HCT116 (cell line): ENCODE measurements at places on chromosomes 5 and 9. TPM values are rescaled to one million over a fixed set of nuclear protein-coding genes. Genes with fewer than 3 reads are reported as not detected.

ADAMTS19 gene
- total RNA-seq = not detected

PTTG1 gene
- total RNA-seq = 183 TPM

- peak; percentile 23 for DNase-seq
These were observed 695 bp upstream of the ANXA6 start for GRCh38 chr5:151158287-151158661.

DNA sequence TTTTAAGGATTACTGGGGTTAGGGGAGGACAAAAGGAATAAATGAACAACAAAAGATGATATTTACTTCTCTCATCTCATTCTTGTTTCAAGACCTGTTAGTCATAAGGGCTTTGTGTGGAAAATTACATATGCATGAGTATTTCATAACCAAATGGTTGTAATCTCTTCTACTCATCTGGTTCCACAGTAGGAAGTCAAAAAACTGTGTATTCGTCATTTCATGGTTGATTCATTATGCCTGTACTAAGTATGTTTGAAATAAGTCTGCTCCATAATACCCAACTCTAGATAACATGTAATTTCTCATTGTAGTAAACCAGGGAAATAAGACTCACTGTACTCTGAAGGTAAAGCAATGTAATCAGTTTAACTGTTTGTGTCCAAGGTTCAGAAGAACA is 212.9 kb downstream of the ARRDC3 start:
- no peak for DNase-seq

DNA sequence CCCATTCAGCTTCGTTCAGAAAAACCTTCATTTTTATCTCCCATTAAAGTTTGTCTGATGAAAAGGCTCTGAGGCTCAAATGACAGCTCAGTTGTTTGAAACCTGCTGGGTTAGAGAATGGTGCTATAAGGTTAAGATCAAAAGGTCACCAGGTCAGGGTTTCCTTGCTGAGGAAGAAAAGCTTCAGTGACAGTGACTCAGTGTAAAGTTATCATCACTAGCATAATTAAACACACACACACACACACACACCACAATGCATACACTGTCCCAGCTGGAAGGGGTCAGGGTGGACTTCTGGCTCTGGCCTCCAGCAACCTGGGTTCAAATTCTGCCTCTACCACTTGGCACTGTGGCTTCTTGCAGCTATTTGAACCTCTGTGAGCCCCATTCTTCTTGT is 281.1 kb downstream of the DOCK8 start:
- DNase-seq = no peak

- DNase-seq = no peak
These were observed 5.1 kb upstream of the ORM1 start for GRCh38 chr9:114317665-114318357.

- DNase-seq = no peak
These were observed 3.6 kb downstream of the NFIB start for GRCh38 chr9:14310311-14310710.

DNA sequence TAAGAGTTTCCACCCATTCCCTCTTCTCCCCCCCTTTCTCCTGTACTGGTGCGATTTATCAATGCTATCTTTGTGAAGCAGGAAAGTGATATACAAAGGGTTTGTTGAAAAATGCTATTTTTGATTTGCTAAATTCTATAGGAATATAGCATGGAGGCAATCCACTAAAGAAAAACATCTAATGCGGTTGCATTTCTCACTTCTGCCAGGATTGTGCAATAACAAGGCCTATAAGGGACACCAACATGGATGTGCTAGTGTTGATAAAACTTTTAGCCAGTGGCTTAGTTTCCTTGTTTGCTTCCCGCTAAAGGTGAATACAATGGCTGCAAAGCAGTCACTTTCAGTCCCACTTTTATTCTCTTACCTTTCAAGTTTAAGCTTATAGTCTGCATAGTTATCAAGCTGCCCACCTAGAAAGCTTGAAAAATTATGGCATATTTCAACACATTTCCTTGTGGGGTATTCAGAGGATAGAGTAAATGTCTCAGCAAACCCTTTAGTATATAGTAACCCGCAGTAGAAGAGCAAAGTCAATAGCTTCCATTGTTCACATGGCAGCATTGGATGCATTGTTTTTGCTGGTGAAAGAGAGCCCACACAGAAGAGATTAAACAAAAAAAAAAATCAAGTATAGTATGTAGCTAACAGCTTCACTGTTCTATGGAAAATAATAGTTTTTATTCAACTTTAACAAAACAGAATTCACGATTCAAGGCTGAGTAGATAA is 674.6 kb upstream of the SEMA6A start:
- DNase-seq = no peak

DNA sequence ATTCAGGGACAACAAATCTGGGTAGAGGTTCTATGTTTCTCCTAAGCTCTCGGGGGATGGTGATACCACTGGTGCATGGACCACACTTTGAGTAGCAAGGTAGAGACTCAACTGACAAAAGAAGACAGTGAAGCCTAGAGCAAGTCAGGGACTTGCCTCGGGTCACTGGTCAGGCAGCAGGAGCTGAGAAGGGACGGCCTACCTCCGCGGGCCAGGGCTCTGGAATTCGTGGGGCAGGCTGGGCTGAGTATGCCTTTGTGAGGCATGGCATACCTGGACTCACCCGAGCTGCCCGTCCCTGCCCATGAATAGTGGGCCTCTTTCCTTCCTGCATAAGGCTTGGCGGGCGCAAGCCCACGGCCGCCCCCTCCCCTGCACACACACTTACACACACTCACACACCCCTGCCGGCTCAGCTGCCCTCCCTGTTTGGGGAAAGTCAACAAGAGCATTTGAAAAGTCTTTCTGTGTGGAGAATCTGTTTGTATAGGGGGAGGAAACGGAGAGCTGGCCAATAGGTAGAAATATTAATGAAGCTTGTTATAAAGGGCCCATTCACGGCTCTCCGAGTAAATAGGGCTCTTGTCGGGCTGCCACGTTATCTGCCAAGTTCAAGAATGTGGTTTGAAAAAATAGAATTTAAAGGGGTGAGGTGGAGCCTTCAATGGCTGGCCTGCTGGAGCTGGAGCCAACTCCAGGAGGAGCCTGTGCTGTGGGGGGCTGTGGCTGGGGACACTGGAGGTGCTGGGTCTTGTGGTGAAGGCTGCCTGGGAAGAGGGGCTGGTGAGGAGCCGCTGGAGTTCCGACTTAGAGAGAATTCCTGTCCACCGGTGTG is 19.1 kb upstream of the KIF12 start:
- no peak for DNase-seq

GRCh38 chr5:8884029-8884428 is 661.8 kb downstream of the SEMA5A start:
- DNase-seq = no peak

GRCh38 chr5:126972062-126972895 is 58.1 kb downstream of the MARCHF3 start:
- DNase-seq = no peak
